ENCODE measurements at places on chromosomes 16 and 17. TPM values are rescaled to one million over a fixed set of nuclear protein-coding genes. Genes with fewer than 3 reads are reported as not detected.

OTOP3 gene
- total RNA-seq: not detected

KCNJ18 gene
- total RNA-seq: not detected

CCL23 gene
- not detected for total RNA-seq

WSCD1 gene
- 11.6 TPM for total RNA-seq

TMEM100 gene
- total RNA-seq: 10.9 TPM

CDH15 gene
- not detected for total RNA-seq

PITPNM3 gene
- 0.59 TPM for total RNA-seq

CTRL gene
- 0.37 TPM for total RNA-seq

AOC3 gene
- 6.1 TPM for total RNA-seq

TNP2 gene
- not detected for total RNA-seq

CDH8 gene
- total RNA-seq: not detected

KRTAP9-4 gene
- total RNA-seq: not detected

GRCh38 chr17:29091606-29092289 is 48.8 kb downstream of the PIPOX start:
- DNase-seq: no peak

DNA sequence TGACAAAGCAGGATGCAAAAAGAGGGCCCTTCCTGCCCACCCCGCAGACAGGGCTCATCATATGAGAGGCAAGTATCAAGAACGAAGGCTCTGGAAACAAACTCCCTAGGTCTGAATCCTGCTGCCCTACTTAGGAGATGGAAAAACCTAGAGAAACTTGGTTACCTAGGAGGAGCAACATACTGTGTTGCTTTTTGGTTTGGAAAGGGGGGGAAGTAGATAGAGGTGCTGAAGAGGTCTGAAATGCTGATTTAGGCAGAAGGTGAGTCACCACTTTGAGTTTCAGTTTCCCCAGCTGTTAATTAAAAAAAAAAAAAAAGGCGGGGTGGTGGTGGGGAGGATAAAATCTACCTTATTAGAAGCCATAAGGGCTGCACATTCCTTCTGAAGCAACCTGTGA is 1.5 kb downstream of the N4BP1 start:
- no peak for DNase-seq

- DNase-seq: no peak
Observed at GRCh38 chr16:29891525-29892457, 7.6 kb downstream of the SEZ6L2 start.

GRCh38 chr16:85625053-85625452 is 11.9 kb downstream of the GSE1 start:
- no peak for DNase-seq

DNA sequence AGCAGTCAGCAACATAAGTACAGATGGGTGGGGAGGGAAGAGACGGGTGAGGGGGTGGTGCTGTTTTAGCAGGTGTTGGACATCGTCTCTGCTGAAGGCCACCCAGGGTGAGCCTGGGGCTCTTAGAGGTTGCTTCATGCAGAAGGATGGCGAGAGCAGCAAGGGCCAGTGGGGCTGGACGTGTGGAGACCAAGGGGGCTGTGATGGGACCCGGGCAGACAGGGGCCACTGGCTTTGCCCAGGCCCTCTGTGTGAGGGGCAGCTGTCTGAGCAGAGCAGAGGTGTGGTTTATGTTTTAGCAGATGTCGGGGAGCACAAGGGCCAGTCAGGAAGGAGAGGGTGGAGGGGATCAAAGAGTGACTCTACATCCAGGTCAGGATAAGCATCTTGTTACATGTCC is 4.8 kb downstream of the NARF start:
- no peak for DNase-seq

GRCh38 chr16:28983644-28984043 is 1.2 kb upstream of the LAT start:
- no peak for DNase-seq

GRCh38 chr17:77558846-77559626 is 399.5 kb upstream of the TNRC6C start:
- DNase-seq: no peak

GRCh38 chr16:77786186-77786847 is 2.0 kb upstream of the VAT1L start:
- no peak for DNase-seq

GRCh38 chr17:5097101-5097834 is 14.4 kb downstream of the ZNF232 start:
- DNase-seq: peak; percentile 85

DNA sequence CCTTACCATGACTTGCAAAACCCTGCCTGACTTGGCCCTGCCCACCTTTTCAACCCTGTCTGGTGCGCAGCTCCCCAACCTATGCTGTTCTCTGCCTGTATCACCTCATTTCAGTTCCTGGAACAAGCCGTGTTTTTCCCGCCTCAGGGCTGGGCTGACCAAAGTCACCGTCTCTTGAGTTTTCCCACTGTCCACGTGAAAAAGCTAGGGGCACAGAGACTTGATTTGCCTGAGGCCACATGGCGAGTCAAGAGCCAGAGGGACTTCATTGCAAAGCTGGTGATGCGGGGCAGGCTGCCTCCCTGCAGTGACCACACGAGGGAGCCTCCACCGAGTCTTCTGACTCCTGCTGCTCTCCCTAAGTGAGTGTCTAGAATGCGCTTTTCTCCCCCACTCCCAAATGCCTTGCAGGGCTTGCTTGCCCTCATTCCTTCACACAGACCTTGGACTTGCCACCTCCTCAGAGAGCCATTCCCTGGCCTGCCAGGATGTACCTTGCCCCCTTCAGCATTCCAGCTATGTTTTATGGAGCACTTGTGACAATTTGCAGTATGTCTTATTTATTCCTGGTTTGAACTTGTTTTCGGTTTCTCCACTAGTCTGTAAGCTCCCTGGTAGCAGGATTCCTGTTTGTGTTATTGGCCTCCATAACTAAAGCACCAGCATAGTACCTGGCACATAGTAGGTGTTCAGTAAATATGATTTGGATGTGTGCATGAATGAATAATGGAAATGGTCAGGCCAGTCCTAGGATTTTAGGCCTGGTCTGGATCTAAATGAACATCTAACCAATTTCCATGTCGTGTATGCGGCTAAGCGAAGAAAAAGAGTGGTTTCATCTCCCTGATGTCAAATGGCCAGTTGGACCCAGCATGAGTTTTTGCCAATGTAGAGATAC is 252.3 kb downstream of the SNX29 start:
- DNase-seq: peak; percentile 60

GRCh38 chr16:23395732-23396131 is 57.3 kb downstream of the COG7 start:
- no peak for DNase-seq

- DNase-seq: no peak
Observed at GRCh38 chr16:65069065-65069464, 52.8 kb downstream of the CDH11 start.

DNA sequence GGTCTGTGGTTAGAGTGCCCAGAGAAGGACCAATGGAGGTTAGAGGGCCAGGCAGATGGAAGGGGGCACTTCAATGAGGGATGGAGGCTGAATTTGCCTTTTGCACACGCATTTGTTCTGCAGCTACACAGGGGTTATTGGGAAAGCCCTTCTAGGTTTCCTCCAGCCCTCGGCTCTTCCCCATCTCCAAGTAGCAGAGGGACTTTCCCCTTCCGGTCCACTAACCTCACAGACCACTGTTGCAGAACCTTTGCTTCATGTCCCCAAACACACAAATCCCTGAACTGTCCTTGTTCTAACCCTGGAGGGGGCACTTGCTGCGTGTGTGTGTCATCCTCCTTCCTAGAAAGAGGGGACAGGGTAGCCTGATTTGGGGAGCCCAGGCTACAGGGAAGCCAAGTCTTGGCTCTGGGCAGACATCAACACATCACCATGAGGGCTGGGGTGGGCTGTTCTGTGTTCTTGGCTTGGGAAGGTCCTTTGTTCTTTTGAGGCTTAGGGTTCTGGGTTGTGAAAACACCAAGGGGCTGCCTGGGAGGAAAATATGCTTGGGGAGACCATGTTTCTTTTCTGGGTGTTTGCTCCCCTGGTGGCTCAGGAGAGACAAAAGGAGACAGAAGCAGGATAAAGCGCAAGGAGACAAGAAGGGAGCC is 7.3 kb upstream of the NR1D1 start:
- no peak for DNase-seq

GRCh38 chr16:57167953-57168352 is 17.9 kb downstream of the PSME3IP1 start:
- DNase-seq: no peak

DNA sequence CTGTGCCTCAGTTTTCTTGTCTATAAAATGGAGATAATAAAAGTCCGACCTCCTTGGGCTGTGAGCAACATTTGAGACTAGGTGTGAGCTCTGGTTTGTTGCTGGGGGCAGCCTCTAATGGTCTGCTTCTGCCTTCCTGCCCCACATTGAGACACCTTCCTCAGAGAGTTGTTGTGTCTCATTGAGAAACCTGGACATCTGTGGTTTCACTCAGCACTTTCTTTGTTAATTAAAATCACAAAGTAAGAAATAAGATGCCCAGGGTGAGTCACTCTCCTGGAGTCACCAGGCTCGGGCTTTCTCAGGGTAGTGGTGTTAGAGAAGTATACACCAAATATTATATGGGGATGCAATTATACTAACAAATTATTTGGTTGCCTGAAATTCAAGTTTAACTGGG is 389.2 kb upstream of the SALL1 start:
- no peak for DNase-seq

- DNase-seq: no peak
Observed at GRCh38 chr17:44920565-44920940, 5.3 kb upstream of the GFAP start.

DNA sequence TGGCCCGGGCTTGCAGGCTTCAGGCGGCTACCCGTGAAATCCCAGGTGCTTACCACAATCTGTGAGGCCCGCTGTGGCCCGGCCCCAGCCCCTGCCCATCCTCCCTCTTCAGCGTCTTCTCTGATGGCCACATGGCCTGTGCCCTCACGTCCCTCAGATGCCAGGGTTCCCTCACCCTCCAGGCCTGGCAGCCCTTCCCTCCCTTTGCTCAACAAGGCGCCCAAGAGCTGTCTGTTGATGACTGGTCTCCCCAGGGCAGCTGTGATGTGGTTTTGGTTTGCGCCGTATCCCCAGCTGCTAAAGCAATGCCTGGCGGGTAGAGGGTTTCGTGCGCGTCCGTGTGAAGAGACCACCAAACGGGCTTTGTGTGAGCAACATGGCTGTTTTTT is 35.1 kb downstream of the PMM2 start:
- no peak for DNase-seq

GRCh38 chr17:57597531-57598453 is 147.3 kb downstream of the CCDC182 start:
- DNase-seq: peak; percentile 71

- DNase-seq: peak; percentile 32
Observed at GRCh38 chr16:4389051-4389955, 17.7 kb downstream of the VASN start.

GRCh38 chr16:25875956-25876598 is 184.3 kb downstream of the HS3ST4 start:
- no peak for DNase-seq

DNA sequence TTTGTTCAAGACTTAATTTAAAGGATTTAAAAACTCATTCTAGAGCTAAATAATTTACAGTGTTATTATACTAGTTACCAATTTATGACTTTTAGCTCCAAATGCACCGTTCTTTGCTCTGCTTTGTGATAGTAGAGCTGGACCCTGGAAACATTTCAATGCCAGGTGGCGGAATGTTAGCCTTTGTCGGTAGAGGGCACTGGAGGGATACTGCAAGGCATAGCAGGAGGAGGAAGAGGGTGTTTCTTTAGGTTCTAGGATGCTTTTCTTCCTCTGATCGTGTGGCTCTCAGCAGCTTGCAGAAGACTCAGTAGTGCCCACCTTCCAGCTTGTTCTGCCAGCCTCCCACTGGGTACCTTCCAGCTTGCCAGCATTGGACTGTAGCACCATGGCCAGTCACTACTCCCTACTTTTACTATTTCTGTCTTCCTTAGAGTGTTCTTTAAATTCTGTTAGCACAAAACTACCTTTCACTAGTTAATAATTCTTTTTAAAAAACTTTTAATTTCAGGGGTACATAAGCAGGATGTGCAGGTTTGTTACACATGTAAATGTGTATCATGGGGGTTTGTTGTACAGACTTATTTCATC is 325.3 kb downstream of the UTP18 start:
- no peak for DNase-seq

GRCh38 chr16:49599704-49600103 is 226.1 kb downstream of the C16orf78 start:
- no peak for DNase-seq

GRCh38 chr17:50184611-50185398 is 16.6 kb downstream of the COL1A1 start:
- peak; percentile 51 for DNase-seq

GRCh38 chr16:49095539-49095938 is 186.1 kb downstream of the CBLN1 start:
- DNase-seq: no peak

GRCh38 chr17:14103836-14104235 is 34.5 kb downstream of the COX10 start:
- no peak for DNase-seq

DNA sequence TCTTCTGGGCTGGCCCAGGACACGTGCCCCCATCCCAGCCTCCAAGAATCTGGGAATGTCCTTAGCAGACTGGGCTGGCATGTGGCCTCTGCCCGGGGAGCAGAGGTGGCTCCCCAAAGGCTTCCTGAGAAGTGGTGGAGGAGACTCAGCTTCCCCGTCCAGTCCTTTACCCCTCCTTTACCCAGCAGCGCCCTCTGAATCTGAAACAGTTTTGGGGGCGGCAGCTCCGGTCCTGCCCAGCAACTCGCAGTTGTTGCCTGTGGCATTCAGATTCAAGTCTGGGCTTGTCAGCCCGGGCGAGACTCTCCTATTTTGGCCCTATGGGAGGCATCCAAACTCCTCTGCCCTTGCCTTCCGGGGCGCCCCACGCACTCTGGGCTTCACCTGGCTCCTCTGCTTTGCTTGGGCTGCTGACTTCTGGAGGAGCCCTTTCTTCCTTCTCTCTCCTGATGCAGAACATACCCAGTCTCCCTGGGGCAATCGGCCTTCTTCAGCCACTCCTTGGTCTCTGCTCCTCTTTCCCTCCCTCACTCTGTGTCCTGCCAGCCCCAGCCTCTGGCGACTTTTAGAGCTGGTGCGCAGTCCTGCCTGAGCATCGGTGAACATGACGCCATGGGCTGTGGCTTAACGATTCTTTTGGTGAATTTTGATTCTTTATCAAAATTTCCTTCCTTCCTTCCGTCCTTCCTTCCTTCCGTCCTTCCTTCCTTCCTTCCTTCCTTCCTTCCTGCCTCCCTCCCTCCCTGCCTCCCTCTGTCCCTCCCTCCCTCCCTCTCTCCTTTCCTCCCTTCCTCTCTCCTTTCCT is 55.2 kb downstream of the CMIP start:
- DNase-seq: no peak

- DNase-seq: peak; percentile 80
Observed at GRCh38 chr17:40442392-40443195, 656 bp upstream of the IGFBP4 start.

GRCh38 chr17:76640550-76641380 is 2.8 kb downstream of the ST6GALNAC1 start:
- no peak for DNase-seq

DNA sequence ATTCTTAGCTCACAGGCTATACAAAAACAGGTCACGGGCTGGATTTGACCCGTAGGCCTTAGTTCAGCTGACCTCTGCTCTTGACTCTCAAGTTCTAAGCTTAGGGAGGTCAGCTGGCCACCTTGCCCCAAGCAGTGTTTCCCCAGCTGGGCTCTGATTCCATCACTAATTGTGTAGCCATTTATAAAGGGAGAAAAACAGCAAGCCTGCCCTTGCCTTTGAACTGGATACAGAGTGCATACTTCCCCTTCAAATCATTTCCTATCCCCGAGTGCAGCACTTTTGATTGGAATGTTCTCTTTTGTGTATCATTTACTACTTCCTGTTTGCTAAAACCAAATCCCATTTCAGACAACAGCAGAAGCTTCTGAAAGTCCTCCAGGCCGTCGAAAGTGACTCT is 153.6 kb downstream of the KATNIP start:
- DNase-seq: no peak
